ENCODE measurements at places on chromosomes 1 and 21.

DNA sequence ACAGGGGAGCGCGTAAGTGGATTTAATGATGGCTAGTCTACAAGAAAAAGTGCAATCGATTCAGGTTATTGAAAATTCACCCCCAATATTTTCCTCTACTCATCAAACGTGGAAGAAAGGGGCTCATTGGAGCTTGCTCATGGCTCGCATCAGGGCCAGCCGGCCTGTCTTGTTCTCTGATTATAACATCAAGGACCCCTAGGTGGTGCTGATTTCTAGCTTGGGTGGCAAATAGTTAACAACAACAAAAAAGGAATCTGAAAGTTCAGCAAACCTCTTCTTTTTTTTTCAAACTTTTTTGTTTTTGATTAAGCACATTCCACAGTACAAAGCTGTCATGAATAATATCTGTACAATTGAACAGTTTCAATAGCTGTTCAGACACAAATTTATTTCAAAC lies 35.8 kb upstream of the SOD1 start:
- DNase-seq: no peak

- DNase-seq: no peak
These were observed 40.2 kb downstream of the FOXD2 start for GRCh38 chr1:47478090-47478489.

GRCh38 chr1:110714374-110714995 lies 39.7 kb upstream of the KCNA3 start:
- DNase-seq: no peak

DNA sequence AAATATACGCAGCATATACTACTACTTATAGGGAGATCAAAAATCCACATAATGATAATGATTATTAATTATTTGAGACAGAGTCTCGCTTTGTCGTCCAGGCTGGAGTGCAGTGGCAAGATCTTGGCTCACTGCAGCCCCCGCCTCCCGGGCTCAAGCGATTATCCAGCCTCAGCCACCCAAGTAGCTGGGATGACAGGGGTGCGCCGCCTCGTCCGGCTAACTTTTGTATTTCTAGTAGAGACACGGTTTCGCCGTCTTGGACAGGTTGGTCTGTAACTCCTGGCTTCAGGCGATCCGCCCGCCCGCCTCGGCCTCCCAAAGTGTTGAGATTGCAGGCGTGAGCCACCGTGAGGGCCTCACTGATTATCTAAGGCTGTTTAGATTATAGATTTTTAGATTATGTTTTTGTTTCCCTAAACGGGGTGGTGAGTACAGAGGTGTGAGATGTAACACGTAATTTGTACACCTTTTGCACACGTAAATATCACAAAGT lies 548 bp upstream of the SLC25A33 start:
- DNase-seq: no peak

GRCh38 chr1:64480999-64481772 lies 11.3 kb downstream of the CACHD1 start:
- DNase-seq: no peak

DNA sequence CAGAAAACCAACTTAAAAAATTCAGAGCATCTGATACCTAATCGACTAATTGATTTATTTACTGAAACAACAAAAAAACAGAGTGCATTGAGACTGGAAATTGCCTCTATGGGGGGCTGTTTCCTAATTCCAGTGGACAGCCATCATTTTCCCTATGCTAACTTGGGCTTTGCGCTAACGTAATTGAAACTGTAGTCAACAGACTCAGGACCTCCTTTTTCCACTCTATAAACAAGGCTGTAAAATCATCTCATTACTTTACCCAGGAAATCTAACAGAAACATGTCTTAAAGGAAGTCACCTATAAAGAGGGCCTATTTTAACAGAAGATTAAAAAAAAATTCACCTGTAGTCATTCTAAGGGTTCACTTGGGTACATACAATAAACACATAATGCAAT lies 2.1 kb downstream of the ERG start:
- DNase-seq: no peak

GRCh38 chr1:207745839-207746767 lies 5.8 kb upstream of the CD46 start:
- no peak for DNase-seq

DNA sequence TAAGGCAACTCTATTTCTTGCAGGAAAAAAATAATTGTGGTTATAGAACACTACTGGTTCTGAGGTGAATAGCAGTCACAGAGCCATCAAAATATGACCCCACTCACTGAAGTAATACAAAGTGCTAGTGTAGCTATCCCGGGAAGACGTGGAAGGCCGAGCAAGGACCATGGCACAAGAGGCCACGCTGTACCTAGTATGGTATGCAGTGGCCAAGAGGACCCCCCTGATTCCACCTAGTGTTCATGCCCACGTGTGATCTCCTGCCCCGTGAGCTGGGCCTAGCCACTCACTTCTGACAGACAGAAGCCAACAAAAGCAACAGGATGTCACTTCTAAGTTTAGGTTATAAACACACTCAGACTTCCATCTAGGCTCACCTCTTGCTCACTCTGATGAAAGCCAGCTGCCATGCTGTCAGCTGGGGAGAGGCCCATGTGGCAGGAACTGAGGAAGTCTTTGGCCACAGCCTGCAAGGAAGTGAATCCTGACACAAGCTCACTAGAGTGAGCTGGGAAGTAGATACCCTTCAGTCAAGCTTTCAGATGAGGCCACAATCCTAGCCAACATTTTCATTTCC lies 21.7 kb upstream of the LSS start:
- peak; percentile 16 for DNase-seq

GRCh38 chr1:28577738-28578536 lies 14.1 kb upstream of the RAB42 start:
- no peak for DNase-seq

GRCh38 chr1:177981200-177981599 lies 11.3 kb upstream of the SEC16B start:
- DNase-seq: no peak

DNA sequence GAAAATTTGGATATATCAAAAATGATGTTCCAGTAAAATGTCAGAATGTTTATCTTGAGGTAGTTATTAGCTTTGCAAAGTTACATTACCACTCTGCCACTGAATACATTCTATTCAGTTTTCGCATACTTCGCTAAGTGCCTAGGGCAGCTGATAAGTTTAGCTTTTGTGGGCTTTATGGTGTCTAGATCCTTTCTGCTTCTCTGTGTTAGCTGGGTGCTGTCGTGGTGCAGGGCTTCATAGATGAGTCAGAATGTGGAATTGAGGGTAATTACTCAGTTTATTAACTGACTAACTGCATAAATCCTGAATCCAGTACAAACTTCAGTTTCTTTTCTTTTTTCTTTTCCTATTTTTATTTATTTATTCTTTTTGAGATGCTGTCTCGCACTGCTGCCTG lies 21.5 kb downstream of the NCAM2 start:
- DNase-seq: no peak

DNA sequence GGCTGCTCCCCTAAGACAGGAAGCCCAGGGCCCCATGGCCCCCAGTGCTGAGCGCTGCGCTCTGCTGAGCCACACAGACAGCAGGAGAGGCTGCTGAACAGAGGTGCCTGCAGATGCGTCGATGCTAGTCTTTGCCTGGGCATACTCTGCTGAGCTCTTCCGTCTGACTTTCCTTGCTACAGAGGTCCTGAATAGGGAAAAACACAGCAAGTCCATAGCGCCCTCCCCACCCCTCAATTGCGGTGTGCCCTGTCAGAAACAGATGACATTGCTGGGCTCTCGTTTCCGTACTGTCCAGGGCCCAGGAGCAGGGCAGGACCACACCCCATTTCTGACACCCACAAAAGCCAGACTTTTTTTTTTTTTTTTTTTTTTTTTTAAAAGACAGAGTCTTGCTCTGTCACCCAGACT lies 252.5 kb downstream of the SDCCAG8 start:
- no peak for DNase-seq

DNA sequence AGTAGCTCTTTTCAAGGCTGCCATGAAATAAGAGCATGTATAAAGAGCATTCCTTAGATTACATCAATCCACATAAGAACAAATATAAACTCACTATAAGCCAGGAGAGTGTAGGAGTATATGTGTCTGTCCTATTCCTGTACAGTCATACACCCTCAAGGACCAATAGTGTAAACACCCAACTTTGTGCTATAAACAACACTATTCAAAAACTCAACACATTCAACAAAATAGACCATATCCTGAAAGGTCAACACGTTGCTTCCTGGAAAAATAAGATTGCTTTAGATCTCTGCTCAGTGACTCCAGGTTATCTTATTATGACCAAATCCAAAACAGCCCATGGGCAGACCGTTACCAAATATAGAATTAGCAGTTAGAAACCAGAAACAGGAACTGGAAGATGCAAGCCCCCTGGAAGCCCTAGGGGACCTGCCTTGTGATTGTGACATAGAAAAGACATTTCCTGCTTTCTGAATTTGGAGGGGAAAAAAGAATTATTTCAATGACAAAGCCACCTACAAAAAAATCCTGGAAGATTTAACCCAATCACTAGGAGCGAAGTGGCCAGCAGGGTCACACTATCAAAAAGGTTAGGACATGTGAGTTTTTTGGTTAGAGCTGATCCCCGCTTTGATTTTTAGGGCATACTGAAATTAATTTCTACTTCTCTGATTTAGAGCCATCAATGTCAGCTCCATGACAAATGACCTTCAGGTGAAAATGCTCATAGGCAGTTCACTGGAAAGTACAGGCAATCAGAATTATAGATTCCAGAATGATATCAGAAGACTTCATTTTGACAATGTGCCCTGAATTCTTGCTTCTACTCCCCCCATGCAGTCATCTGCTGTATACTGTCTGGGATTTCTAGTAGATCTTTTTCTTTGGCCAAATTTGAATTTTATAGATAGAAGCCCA lies 59.9 kb downstream of the LRRC8C start:
- DNase-seq: no peak

GRCh38 chr1:18058981-18059605 lies 48.5 kb upstream of the IGSF21 start:
- no peak for DNase-seq

- no peak for DNase-seq
These were observed 130.5 kb downstream of the EPHB2 start for GRCh38 chr1:22841142-22841541.
